ENCODE measurements at places on chromosomes 5 and 9.

DNA sequence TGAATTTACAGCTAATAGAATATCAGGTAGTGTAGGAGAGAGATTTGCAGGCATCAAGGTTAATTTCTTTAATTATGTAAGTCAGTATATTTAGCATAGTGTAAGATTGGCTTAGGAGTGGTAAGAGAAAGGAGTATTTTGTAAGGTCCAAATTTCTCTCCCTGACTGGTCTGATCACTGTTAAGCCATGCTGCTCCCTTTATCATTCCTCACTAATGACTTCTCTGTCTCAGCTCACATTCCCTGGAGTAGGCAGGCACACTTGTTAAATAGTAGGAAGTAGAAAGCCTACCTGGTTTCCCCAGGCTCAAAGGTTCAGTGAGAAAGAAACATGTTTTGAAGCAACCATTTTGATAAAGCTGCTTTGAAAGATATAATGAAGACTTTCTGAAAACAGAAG lies 90.7 kb downstream of the SMIM15 start:
- DNase-seq: no peak

GRCh38 chr5:128667152-128667551 lies 129.1 kb upstream of the FBN2 start:
- DNase-seq: no peak

- peak; percentile 43 for DNase-seq
Observed at GRCh38 chr9:114080195-114080772, 2.2 kb upstream of the AMBP start.

- DNase-seq: no peak
Observed at GRCh38 chr9:7186175-7186574, 428.4 kb downstream of the KDM4C start.

- DNase-seq: no peak
Observed at GRCh38 chr9:137802521-137803243, 74.9 kb upstream of the CACNA1B start.

DNA sequence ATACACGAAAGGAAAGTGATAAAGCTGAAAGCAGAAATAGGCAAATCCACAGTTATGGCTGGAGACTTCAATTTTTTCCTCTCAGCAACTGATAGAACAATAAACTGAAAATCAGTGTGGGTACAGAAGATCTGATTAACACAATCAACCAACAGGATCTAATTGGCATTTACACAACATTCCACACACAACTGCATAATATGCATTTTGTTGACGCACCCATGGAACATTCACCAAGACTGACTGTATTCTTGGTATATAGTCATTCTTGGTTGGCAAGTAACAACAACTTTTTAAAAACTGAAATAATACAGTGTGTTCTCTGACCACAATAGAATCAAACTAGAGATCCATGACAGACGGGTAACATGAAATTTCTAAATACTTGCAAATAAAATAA lies 218.7 kb upstream of the S1PR3 start:
- no peak for DNase-seq

- peak; percentile 27 for DNase-seq
Observed at GRCh38 chr5:132498152-132498551, 7.6 kb upstream of the IRF1 start.

DNA sequence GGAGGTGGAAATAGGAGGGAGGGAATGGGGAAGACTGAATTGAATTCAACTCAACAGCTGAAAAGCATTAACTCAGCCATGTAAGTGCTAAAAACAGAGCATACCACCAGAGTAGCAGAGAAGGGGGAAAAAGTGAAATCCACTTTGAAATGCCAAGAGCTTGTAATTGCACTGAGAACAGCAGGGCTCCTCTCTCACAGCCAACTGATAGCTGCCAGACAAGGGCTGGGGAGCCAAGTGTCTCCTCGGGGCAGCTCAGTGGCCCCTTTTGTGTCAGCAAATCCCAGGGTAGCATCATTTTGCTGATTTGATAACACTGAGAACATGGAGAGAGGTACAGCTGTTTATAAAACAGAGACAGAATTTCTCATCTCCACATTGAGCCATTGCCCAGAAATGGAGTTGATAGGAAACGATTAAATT lies 182.5 kb downstream of the FRMD3 start:
- no peak for DNase-seq

DNA sequence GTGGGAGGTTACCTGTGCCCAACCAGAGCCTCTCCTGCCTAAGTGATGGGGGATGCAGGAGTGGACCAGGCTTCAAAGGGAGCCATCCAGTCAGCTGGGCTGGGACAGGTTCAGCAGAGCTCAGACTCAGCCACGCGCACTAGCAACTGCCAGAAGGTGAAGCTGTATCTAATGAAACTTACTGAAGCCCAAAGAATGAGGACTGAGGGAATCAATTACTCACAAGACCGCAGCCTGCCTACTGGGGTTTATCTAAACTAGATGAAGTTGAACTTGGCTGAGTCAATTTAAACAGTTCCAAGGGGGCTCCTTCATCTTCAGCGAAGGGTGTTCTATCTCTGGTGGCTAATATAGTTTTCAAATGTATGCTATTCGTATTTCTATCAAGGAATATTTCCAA lies 11.4 kb downstream of the HAND1 start:
- DNase-seq: no peak

- no peak for DNase-seq
Observed at GRCh38 chr9:18761742-18762300, 271.2 kb downstream of the SAXO1 start.

DNA sequence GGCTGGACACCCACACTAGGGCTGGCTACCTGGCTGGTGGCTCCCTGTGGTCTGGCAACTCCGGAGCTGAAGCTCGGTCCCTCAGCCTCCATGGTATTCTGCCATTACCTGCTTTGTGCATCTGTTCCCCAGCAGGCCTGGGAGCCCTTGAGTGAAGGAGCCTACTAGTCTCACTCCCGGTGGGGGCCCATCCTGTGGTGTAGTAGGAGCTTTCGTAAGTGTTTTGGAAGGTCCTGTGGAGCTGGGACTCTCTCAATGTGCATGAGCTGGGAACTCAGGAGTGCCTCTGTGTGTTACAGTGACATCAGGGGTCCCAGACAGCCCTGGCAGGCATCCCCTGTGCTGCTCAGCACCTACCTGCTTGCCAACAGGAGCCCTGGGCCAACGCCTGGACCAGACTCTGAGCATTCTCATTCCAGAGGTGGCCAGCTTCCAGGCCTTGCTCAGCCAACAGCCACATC lies 267.1 kb downstream of the GADD45G start:
- DNase-seq: no peak

DNA sequence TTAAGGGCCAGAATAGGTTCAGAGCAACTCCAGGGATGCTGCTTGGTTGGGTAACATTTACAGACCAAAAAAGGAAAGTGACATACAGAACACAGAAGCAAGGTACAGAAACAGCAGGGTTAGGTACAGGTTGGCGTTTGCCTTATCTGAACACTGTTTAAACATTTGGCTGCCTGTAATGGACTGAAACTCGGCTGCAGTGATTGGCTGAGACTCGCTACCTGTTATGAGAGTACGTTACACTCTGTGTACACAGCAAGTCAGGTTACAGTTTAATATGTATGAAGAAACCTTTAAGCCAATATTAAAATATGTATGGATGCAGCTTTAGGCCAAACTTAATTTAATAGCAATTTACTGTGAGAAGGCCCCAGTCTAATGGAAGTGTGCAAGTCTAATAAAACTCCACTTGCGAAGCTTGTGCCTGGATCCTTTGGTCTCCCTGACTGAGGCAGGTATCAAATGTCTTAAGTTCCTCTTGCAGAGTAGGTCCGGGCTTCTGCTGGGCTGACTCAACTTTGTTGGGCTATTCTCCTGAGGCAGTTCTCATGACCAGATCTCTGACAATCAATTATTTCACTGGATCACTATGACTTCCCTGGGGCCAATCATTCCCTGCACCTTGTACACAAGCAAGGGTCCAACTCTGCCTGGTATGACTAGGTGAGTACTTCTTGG lies 204.9 kb downstream of the ZNF462 start:
- peak; percentile 53 for DNase-seq

DNA sequence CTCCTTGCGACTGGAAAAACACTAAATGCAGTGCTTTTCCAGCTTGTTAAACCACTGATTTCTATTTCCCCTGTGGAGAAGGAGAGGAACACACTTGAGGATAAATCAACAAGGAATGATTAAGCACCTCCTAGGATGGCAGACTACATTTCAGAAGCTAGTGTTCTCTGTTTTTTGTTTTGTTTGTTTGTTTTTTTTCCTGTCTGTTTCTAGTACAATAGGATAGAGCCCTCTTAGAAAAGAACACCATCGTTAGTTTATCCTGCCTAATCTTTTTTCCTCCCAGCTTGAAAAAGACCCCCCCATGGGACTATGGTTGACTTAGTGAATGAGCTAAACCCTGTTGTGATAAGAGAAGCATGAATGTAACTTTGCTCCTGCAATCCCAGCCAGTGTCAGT lies 3.9 kb upstream of the TAL2 start:
- DNase-seq: no peak

DNA sequence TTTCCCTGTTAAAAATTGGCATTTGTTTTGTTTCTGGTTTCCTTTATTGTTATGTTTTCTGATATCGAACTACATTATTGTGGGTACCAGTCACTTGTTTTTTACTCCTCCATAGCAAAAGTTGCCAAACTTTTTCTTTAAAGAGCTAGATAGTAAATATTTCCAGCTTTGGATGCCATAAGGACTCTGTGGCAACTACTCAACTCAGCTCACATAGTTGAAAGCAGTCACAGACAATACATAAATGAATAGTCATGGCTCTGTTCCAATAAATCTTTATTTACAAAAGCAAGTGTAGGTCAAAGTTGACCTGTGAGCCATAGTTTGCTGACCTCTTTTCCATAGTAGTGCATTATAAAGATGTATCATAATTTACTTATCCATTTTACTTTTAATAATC lies 305.0 kb downstream of the RASEF start:
- no peak for DNase-seq

GRCh38 chr9:35650341-35651158 lies at the start of gene SIT1:
Gene SIT1 (minus strand): TSS chr9:35650931. CDS start chr9:35650853, 78 bp downstream.
- no peak for DNase-seq
